ENCODE measurements at places on chromosomes 6 and 20.

GRCh38 chr20:51356871-51357270, 185.6 kb downstream of the NFATC2 start:
- DNase-seq: no peak

DNA sequence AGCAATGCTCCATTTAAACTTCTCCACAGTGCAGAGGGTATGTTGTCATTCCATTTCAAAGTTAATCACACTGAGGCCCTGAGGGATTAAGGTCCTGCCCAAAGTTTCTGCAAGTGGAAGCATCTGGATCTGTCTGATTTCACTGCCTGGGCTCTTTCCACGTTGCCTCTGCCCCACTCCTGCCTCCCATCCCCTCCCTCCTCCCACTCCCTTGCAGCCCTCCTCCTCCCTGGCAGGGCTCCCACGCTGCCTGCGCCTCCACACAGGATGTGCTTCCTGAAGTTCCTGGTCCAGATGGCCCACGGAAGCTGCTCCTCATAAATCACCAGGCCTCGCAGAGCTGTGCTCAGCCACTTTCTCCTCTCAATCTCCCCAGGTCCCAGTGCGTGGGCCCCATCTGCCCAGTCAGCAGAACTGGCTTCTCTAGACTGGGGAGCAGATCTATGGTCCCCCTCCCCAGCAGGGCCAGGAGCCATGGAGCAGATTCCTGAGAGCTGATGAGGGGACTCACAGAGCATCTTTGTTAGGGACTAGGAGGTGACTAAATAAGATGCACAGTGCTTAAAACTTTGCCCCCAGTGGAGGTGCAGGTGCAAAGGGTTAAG, 65.4 kb upstream of the MAFB start:
- DNase-seq: no peak

DNA sequence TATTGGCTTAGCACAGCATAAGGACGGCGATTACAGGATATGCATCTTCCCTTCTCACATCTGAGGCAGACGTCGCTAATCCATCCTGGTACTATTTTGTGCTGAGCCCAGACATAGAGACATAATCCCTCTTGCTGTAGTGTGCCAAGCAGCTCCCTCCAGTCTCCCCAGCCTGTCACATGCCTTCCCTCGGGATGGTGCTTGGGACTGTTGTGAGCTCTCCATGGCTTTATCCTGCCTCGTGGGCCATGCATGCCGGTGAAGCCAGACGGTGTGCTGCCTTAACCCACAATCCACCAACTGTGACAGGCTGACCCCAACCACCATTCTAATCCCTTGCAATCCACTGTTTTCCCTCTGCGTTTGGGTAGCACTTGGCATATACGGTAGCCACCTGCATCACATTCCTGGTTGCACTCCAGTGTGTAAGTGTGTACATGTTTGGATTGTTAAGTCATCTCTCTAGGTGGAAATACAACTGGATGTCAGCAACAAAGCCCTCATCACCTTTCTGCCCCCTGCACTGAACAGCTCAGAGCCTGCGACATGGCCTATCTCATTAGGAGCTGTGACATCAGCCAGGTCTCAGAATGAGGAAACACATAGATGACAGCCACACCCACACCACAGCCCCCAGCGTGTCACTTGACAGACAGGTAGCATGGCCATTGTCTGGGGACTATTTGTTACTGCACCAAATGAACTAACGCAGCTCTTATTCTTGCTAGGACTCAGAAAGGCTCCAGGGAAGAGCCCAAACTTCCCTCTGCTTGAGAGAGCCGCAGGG, 374.8 kb upstream of the CDH4 start:
- no peak for DNase-seq

GRCh38 chr6:113894712-113895674, 37.8 kb downstream of the MARCKS start:
- DNase-seq: no peak

DNA sequence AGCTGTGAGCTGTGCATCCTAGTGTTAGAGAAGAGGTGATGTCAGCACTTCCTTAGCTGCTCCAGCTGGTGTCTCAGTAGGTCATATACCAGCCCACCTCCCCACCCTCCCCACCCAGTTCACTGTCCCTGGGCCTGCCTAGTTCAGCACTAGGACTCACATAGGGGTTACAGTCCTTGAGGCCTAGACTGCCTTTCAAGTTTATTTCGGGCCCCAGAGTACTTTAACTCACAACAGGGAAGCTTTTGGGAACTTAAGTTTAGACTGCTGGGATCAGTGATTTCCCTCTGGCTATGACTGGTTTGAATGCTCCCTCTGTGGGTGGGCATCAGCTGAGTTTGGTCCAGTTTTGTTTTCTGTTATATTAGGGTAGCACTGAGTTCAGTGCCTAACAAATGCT, 139.2 kb upstream of the MMS22L start:
- DNase-seq: no peak

DNA sequence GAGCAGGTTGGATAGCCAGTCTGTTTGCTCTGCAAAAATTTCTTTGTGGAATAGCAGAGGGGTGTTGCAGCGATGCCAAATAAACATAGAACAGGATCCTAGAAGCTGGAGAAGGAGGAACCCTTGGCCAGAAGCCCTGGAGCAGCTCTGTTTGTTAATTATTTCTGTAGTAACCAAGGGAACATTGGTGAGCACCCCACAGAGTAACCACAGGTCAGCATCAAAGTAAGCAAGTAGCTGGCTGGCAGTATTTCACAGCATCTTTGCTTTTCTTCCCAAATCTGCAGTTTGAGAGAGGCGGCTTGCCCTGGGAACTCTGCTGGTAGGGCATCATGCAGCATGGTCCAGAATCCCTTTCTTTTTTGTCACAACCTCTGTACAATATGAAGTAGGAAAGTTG, 12.7 kb upstream of the APMAP start:
- no peak for DNase-seq

GRCh38 chr20:38434301-38434741, 807 bp downstream of the SNHG17 start:
- DNase-seq: peak; percentile 27

- DNase-seq: no peak
These were observed 2.2 kb upstream of the CFB start for GRCh38 chr6:31943742-31944141.

- no peak for DNase-seq
These were observed 55.6 kb upstream of the MPC1 start for GRCh38 chr6:166438211-166438861.

DNA sequence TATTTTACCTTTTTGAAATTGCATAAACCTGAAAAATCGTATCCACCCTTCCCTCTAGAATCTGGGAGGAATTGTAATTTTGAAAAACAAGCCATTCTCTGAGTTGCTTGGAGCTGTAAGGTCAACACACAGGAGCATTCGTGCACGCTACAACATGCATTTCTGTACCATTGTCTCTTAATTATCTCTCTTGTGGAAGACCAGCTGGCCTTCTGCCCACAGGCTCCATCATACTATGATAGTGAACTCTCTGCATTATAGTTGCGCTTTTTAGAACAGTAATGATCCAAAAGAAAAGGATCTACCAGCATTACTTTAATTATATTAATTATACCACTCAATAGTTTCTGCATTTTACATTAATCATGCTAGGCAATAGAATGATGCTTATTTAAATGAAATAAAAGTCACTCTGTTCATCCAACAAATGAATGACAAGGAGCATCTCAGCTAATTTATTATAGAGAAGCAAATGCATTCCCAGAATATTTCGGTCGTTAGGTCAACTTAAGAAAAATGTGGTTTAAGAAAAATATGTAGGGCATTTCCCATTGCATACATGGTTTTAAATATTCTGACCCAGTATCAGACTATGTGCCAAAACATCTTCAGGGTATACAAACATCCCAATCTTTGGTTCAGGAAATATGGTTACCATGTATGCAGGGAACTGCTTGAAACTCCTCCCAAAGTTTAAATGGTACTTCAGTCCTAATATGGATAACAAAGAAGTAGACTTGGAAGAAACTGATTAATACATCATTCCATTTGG, 263.5 kb downstream of the TFAP2A start:
- DNase-seq: no peak

GRCh38 chr20:22579119-22579427, 5.3 kb downstream of the FOXA2 start:
- DNase-seq: no peak

DNA sequence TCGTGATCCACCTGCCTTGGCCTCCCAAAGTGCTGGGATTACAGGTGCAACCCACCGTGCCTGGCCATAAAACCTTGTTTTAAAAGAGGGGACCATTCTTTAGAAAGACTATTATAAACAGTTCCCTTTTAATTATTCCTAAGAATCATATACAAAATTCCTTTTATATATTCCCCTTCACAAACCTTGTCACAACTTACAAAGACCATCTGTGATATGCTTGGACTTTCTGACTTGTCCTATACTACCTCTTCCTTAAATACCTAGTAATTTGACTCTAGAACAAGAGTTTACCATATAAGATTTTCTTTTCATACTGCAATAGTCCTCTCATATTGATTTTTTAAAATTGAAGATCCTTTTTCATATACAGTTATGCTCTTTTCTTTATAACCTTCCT, 135.8 kb upstream of the PRSS16 start:
- DNase-seq: no peak

DNA sequence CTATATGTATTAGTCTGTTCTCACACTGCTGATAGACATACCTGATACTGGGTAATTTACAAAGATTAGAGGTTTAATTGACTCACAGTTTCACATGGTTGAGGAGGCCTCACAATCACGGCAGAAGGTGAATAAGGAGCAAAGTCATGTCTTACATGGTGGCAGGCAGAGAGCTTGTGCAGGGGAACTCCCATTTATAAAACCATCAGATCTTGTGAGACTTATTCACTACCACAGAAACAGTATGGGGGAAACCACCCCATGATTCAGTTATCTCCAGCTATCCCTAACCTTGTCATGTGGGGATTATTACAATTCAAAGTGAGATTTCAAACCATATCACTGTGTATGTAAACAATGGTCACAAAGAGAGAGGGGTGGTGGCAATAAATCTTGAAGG, 6.6 kb downstream of the CST8 start:
- peak; percentile 28 for DNase-seq

GRCh38 chr20:36202891-36203338, 33.4 kb upstream of the AAR2 start:
- peak; percentile 79 for DNase-seq

DNA sequence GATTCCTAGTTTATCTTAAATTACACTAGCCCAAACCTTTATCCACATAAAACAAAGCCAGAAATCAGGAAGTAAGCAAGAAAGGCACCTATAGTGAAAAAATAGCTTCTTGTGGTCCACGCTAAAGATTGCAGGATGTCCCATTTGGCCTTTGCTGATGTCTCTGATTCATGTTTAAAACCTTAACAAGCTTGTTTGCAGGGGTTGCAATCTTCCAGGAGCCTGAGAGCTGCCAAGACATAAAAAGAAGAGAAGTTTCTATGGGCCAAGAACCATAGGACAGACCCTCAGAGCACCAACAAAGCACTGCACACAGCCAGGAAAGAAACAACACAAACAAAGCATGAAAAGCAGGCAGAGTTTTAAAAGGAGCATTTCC, 49.4 kb downstream of the ADAT2 start:
- DNase-seq: no peak

GRCh38 chr20:45365444-45365970, 2.6 kb downstream of the SYS1 start:
- no peak for DNase-seq

DNA sequence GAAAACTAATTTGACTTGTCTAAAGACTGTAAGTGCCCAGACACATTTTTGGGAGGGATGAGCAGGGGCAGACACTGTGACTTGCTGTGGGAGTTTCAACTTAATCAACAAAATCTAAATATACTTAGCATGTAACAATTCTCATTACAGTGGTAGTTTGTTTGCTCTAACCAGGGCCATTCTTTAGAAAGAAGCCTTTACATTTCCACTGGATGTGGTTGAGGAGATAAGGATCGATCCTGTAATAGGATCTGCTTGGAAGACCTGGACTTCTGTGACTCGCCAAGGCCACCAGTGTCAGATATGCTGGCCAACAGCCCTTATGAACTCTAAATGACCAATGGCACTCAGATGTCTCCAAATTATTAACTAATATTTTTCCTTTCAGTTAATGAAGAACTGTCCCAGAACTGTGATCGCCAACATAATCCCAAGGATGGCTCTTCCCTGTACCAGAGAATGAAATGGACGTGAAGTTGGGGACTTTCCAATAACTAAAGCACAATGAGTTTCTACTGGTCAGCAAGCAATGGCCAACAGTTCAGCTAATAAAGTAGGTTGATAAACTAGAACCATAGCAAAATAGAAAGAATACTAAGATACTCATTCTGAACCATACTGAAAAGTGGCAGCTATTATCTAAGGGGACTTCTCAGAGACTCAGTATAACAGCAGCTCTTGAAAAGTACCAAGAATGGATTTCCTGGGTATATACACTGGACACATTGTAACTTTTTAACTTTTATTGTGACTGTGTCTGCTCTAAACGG, 7.5 kb downstream of the SMLR1 start:
- no peak for DNase-seq

GRCh38 chr6:148509800-148510581, 167.4 kb downstream of the SASH1 start:
- DNase-seq: no peak

DNA sequence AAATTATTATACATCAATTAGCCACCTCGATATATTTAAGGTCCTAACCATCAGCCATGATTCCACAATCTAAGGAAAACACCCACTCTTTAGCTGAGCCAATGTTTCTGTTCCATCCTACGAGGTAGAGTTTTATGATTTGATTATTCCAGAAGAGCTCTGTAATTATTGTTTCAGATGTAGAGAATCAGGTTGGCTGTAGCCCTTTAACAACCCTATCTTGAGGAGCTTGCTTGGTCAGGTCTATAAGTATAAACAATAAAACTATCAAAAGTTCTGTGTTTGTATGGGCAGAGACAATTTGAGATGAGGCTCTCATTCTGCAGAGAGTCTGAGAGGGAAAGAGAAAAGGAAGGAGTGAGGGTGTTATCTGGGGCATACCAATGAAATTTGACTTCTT, at the start of gene PBOV1:
TSS of gene PBOV1 (minus strand) at position 43 of the 400 bp plus-strand sequence. CDS start 96 bp downstream, outside the sequence.
- no peak for DNase-seq

DNA sequence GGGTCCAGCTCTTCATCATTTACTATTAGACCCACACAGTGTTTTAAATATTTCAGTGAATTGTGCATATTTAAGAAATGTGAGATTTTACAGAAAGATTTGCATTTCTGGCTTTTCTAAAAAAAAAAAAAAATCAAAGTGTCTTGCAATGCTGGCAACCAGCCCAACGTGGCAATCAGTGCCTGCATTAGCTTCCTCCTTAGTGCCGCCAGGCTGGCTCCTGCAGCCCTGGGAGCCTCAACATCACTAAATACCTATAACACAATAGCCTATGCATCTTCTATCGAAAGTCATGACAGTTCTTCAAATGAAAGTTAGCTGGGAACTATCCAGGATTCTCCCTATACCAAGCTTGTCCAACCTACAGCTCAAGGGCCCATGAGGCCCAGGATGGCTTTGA, 9.4 kb upstream of the CD93 start:
- DNase-seq: no peak

DNA sequence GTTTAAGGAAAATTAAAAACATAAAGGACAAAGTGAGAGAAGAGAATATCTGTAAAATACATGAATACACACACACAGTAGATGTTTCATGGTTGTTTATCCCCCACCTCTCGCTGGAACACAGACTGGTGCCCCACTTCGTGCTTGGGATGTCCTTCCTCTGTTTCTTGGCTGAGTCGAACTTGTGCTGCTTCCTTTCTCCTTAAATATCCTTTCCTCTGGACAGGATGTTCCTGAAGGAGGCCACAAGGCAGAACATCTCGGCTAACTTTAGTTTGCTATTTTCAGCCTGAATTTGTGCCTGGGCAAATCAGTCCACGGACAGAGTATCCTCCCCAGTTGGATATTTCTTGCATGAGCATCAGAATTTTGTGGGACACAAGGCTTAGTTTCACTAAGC, 54.7 kb upstream of the ZMYND8 start:
- DNase-seq: no peak

Data from activated CD4-positive, alpha-beta T cell treated with anti-CD3 and anti-CD28 coated beads, Interleukin-2, Interleukin-4, amounts not matched to agents 100 ng/mL and 50 ng/mL, durations not matched to agents 16 hours and 8 hours (primary cell).